Right renal pelvis (tissue), 4 donors: ENCODE measurements at places on chromosomes 5 and 9. TPM values are rescaled to one million over a fixed set of nuclear protein-coding genes. Genes with fewer than 3 reads are reported as not detected.

GRCh38 chr9:103730866-103731265 is 363.2 kb upstream of the SMC2 start:
- DNase-seq: no peak

GRCh38 chr5:176492431-176492830 is 44.2 kb downstream of the FAF2 start:
- no peak for DNase-seq

- no peak for DNase-seq
Measured at GRCh38 chr9:122846371-122846940, 18.1 kb upstream of the PDCL start.

Gene GRAMD2B
- 27.2 TPM for polyA plus RNA-seq

DNA sequence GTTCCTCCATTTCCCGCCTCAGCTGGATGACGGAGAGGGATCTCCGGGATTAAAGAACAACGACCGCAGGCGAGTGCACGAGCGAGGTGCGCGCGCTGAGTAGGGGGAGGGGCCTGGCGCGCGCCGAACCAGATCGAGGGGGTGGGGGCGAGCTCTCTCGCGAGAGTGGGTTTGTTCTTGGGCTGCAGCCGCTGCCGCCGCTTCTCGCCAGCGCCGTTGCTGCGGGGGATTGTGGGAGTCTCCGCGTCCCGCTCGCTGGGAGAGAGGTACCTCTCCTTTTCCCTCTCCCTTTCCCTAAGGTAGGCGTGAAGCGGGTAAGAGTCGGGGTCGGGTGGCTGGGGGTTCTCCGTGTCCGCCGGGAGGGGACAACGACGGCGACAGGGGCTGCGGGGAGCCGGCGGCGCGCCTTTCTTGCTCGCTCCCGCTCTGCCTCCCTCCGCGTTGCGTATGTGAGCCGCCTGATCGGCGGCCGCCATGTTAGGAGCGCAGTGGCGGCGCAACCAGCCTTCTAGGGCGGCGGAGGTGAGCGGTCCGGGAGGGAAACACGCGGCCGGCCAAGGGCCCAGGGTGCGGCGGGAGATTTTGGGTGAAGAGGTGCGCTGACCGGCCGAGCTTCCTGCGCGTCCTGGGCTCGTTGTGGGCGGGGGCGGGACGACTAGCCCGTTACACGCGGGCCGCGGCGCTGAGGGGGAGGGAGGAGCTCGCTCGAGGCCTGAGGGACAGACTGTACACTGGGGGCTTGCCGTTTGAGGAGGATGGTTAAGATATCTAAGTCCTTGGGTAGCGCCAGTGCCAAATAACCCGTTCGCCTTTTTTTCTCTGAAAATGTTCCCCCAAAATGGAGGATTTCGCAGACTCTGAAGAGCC is at the start of gene MATR3:
TSS of gene MATR3 (plus strand) at position 234 of the 867 bp plus-strand sequence. CDS start 13,676 bp downstream, outside the sequence.
- DNase-seq: peak; percentile 92

DNA sequence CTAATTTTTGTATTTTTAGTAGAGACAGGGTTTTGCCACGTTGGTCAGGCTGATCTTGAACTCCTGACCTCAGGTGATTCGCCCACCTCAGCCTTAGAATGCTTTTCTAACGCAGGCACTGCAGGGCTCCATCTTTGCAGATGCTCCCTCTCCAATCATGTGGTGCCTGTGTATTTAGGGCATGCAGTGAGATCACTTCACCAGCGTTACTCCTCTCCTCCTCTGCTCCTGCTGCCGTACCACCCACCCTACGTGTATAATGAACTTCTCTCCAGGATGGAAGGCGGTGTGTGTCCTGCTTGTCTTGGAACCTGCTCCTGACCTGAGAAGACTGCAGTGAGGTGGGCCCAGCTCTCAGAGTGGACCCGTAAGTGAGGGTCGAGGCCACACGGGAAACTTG is 13.6 kb upstream of the CFAP157 start:
- no peak for DNase-seq

GRCh38 chr9:105232207-105232606 is 12.2 kb upstream of the SLC44A1 start:
- DNase-seq: no peak

Gene TUSC1
- polyA plus RNA-seq: 19.0 TPM

Gene CCDC187
- 2.2 TPM for polyA plus RNA-seq

- peak; percentile 49 for DNase-seq
Measured at GRCh38 chr5:119302916-119303897, 52.6 kb upstream of the TNFAIP8 start.

- no peak for DNase-seq
Measured at GRCh38 chr5:136174021-136174659, 18.8 kb downstream of the SMIM32 start.

- DNase-seq: no peak
Measured at GRCh38 chr9:90012949-90013348, 408.1 kb downstream of the GADD45G start.

Gene BNC2
- 11.0 TPM for polyA plus RNA-seq

DNA sequence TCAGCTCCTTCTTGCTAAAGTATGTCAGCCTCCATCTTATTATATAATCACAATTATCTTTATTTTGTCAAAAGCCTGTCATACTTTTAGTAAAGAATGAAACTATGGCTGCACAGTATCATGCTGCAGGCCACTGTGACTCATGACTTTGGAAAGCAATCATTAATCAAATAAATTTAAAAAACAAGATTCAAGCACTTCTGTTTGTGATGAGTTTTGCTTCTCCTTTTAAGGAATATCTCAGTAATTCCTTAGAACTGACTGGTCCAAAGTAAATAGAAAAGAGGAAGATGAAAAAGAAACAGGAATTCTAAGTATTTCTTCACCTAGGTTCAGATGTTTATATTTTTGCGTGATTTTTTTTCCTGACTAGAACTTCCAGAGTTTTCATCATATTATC is 83.1 kb downstream of the EDIL3 start:
- no peak for DNase-seq

- DNase-seq: no peak
Measured at GRCh38 chr5:159286420-159287035, 23.4 kb downstream of the UBLCP1 start.

DNA sequence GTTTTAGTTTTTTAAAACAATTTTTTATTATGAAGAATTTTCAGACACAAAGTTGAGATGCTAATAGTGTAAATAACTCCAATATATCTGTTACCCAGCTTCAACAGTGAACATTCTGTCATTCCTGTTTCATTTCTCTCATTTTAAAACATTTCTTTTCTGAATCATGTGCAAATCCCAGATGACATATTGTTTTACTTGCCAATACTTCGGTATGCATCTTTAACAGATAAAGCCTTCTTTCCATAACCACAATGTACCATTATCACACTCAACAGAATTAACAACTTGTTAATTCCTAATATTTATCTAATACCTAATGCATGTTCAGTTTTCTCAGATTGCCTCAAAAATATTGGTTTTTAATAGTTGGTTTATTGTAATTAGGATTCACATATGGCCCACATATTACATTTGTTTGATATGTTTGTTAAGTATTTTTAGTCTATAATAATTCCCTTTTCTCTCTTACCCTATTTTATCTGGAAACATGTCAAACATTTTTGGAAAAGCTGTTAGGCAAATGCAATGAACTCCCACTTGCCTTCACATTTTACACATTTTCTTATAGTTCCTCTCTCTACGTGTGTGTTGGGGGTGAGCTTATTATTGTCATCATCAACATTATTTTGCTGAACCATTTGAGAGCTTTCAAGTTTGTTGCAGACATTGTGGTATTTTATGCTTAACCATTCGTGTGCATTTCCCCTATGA is 58.7 kb upstream of the ANKRD55 start:
- DNase-seq: no peak

DNA sequence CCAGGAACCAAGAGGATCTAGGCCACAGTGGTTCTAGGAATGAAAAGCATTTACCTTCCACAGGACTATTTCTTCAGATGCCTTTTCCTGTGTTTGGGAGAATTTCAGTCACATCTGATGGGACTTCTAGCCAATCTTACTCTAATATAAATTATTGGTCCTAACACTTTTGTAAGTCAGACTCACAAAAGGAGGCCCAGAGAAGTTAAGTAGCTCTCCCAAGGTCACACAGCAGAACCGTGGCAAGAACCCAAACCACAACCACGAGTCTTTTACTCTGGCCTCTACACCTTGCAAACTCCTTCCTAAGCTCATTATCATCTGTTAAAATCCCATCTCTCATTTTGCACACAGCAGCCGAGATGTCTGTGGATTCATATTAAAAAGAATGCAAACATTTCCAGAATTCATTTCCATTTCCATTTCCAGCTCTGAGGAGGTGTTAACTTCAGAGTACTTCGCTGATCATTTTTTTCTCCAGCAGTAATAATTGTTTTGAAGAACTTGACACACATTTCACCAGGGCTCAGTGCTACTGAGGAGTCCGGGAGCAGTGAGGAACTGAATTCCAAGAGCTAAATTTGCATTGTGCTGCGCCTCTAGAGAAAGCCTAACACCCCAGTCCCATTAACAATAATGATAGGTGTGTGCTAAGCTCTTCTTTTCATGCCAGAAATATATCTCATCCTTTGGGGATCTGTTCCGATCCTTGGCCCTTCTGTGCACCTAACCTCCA is 168.1 kb downstream of the SEMA6A start:
- DNase-seq: no peak
